ENCODE measurements at places on chromosomes 7 and 10.

DNA sequence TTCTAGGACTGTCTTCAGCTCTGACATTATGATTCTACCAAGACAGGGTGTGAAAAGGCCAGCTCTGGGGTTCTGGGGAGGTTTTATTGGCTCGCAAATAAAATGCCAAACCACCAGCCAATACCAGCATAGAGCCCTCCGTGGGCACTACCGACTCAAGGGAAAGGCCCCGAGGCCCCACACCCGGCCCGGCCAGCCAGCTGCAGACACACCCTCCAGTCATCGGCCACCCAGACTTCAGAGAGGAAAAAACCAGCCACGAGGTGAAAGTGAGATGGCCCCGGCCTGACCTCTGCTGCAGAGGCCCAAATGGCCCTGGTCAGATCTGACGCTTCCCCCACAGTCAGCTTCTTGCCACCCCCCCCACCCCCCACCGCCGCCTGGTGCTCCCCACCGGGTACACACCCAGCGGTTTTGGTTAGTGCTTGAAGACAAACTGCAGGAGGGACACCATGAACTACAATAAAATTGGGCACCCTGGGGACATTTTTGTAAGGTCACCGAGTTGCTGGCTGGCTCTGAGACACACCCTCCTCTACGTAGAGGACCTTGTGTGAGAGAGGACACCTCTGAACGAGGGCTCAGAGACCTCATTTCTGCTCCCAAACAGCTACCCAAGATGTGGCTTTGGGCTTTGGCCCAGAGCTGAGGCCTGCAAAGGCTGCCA is 79.9 kb downstream of the PRKAG2 start:
- no peak for DNase-seq

- DNase-seq: no peak
Observed at GRCh38 chr7:35828817-35829216, 28.0 kb downstream of the SEPTIN7 start.

DNA sequence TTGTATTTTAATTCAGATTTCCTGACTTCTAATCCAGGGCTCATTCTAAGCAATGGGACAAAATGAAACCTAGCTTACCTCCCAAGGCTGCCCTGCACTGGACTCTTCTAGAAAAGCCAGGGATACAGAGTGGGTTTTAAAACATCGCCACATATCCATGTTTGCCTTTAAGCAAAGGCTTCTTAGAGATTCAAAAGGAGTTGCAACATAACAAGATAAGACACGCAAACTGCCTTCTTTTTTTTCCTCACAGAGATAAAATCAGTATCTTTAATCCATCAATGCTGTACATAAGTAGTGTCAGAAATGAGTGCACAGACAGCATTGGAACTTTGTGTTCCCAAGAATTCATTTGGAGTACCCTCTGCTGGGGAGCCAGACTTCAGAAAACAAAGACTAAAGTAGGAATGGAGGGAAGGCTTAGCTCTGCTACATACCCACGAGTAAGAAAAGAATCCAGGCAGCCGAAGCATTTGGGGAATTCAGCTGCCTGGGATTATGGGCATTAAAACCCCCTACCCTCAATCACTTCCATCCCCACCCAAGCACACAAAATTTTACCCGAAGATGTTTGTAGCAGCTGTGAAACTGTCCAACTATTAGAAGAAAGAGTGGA is 427.8 kb downstream of the ARL4A start:
- DNase-seq: no peak

GRCh38 chr7:105279688-105280007 is 109.1 kb downstream of the SRPK2 start:
- no peak for DNase-seq

DNA sequence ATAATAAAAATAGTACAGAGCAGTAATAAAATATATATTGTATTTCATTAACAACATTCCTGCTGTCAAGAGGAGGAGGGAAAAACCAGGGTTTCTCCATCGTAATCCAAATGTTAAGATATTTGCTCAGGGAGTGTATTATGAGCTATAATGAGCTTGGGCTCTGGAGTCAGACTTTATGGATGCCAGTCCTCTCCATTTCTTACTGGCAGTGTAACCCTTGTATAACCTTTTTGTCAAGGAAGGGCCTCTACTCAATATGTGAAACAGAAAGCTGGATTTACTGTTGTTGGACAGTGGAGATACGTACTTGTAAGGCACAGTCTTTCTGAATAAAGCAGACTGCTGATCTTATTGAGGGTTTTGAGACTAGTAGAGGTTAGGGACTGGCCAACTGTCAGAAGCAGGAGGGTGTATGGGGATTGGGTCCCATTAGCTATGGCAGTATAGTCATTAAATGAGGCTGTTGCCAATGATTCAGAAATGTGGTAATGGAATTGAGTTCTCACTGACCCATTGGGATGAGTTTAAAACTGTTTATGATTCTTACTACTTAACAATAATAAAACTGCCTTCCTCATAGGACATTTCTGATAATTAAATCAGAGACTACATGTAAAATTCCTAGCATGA is 56.5 kb downstream of the ZNF277 start:
- no peak for DNase-seq

DNA sequence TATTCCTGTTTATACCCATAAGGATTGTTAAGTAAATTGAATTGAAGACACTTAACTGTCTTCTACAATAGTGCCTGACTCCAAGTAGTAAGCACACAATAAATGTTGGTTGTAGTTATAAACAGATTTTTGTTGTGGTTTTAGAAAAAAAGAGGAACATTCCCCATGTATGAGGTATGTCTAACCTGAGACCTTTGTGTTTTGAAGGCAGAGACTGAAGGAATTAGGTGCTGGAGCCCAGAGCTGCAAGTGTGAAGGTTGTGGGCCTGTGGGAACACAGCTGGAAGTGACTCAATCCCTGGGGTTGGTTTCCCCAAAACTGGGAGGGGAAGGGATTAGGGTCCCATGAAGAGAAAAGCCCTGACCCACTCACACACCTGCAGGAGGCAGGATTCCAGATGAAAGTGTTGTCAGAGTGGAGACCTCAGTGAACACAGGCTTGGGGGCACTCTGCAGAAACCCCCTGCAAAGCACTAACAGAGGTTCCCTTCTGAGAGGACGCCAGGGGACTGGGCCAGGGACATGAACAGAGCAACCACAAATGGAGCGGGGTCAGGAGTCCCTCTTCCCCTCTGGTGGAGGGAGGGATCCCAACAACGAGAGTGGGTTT is 265.1 kb upstream of the KLF14 start:
- DNase-seq: no peak

DNA sequence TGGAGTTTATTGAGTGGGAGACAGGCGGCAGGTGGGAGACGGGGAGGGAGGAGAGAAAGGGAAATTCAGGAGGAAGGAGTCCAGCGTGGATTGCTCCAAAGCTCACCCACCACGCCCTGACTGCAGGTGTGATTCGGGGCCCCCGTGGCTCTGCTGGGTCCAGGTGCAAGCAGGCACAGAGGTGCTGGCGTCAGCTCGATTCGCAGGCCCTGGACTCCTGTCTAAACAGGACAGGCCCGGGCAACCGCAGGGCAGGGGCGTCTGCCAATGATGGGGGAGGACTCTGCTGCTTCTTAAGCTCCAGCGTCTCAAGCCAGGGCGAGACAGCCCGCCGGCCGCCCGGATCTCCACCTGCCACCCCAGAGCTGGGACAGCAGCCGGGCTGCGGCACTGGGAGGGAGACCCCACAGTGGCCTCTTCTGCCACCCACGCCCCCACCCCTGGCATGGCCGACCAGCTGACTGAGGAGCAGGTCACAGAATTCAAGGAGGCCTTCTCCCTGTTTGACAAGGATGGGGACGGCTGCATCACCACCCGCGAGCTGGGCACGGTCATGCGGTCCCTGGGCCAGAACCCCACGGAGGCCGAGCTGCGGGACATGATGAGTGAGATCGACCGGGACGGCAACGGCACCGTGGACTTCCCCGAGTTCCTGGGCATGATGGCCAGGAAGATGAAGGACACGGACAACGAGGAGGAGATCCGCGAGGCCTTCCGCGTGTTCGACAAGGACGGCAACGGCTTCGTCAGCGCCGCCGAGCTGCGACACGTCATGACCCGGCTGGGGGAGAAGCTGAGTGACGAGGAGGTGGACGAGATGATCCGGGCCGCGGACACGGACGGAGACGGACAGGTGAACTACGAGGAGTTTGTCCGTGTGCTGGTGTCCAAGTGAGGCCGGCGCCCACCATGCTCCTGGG is at the start of gene CALML3:
CALML3 (plus strand) TSS at position 321 of the 920 bp plus-strand sequence; CDS start at position 446, 125 bp downstream.
- DNase-seq: no peak

- DNase-seq: no peak
Observed at GRCh38 chr10:112851588-112852211, 98.3 kb upstream of the TCF7L2 start.

DNA sequence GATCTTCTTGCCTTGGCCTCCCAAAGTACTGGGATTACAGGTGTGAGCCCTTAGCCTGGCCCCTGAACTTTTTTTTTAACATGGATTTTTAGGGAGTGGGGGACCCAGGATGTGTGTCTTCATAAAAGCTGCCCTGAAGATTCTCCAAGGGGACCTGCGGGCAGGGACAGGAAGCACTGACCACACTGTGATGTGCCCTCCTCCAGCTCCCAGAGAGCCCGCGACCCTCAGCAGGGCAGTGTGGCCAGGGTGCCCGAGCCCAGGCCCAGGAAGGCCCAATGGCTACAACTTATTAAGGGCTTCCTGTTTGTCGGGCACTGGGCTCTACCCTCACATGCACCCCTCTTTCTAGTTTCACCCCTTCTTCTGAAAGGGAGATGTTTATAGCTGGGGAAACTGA is 2.5 kb upstream of the RET start:
- no peak for DNase-seq

DNA sequence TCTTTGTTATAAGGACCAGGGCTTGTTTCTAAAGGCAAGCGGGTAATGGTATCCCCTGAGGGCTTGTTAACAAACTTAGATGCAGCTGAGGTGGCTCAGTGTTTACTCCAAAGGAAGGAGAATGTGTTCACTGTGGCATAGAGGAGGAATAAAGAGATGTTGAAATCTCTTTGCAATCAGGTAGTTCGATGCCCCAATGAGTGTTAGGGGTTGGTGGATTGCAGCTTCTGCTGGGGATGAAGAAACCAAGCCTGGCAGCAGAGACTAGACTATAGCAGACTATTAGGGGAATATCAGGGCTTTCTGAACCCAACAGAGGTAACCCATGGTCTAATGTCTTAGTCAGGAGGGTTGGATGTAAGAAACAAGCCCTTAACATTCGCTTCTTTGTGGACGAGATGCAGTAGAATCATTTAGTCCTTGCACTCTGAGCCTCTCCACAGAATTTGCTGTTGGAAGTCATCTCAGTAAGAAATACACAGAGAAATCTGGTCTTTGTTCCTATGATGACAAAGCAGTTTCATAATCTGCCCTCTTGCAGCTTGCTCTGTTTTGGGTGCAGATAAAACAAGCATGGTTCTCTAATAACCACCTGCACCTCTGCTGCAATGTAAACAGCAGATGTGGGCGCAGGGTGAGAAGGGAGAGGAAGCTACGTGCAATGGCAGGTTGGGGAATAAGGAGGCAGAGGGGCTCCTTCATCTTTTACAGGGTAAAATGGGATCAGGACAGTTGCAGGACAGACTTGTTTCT is 108.6 kb downstream of the NRF1 start:
- DNase-seq: no peak

GRCh38 chr7:66466081-66466600 is 162.5 kb upstream of the KCTD7 start:
- no peak for DNase-seq

- DNase-seq: no peak
Observed at GRCh38 chr10:95791425-95791979, 35.5 kb downstream of the ENTPD1 start.

DNA sequence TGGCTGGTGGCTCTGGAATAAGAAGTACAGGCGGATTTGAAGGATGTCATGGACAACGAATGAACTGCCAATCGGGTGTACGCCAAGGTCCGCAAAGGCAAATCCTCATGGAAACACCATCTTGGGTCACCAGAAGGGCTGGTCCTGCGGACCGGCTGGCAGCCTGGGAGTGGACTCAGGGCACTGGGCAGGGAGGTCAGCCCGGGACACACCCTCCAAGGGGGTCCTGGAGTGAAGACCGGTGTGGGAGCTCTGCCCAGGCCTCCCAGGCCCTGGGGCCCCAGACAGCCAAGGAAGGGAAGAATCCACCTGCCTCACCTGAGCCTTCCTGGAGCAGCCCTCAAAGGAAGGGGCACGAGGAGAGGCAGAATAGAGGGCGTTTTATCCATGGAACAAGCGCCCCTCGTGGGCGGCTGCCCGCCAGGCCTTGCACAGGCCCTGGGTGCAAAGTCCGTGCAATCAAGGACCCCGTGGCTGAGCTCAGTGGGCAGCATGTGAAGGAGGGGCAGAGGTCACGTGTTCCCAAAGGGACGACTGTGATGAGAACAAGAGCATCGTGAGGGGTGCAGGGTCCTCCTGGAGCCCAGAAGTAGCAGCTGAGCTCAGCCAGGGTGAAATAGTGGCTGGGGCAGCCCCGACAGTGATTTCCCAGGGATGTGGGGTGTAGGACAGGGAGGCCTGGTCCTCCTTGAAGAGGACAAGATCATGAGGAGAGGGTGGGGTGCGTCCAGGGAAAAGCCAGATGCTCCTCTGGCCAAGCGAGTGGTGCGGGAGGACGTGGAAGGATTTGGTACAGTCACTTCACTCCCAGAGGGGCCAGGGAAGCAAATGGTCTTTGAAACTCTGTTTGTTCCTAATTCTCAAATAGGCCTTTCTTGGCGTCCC is 105.2 kb downstream of the TCERG1L start:
- no peak for DNase-seq

DNA sequence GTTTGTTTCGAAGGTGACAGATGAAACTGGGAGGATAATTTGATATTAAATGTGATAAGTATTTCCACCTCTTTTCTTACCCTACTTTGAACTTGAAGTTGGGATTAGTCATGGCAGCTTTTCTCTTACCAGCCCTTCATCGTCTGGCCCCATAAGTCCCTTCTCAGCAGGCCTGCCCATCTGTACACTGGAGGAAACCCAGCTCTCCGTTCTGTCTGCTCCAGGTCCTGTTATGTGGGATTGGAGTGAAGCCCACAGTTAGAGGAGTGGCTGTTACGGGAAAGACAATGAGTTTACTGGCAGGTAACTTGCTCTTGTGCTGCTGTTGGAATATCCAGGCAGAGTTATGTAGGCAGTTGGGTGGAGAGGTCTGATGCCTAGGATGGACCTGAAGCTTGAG is 127.3 kb downstream of the CAMK1D start:
- DNase-seq: no peak

- no peak for DNase-seq
Observed at GRCh38 chr7:23129036-23129435, 23.5 kb downstream of the KLHL7 start.

- peak; percentile 74 for DNase-seq
Observed at GRCh38 chr7:84948634-84949033, 238.2 kb downstream of the SEMA3D start.
